AG10803 (cell line): ENCODE measurements at places on chromosomes 12 and 14.

GRCh38 chr12:94244165-94245133 lies 96.1 kb downstream of the PLXNC1 start:
- DNase-seq: no peak

GRCh38 chr14:31000629-31001338 lies 24.7 kb upstream of the AP4S1 start:
- no peak for DNase-seq

- DNase-seq: no peak
Measured at GRCh38 chr12:15020156-15020555, 47.3 kb downstream of the PDE6H start.

DNA sequence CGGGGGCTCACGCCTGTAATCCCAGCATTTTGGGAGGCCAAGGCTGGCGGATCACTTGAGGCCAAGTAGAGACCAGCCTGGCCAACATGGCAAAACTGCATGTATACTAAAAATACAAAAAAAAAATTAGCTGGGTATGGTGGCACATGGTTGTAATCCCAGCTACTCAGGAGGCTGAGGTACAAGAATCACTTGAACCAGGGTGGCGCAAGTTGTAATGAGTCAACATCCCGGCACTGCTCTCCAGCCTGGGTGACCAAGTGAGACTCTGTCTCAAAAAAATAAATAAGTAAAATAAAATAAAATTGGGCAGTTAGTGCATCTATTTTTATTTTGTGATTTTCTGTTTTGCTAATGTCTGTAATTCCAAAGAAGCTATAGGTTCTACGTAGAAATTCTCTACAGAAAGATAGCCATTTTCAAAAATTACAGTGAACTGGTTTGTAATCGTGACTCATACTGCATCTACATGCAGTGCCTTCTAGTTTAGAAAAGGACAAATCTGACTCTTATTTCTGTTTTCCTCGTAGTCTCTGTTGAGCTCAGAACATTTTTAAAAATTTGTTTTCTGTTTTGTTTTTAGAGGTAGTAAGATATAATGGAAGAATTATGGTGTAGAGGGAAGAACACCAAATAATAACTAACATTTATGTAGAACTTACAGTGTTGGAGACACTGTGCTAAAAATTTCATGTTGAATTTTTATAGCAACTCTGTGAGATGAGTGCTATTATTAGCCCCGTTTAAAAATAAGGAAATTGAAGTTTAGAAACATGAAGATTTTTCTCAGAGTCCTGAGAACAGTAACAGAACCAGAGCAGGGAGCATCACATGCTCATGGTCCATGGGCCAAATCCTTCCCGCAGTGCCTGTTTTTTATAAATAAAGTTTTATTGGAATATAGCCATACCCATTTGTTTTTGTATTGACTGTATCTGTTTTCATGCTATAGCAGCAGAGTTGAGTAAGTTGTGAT lies 201.2 kb downstream of the SYNE2 start:
- no peak for DNase-seq

DNA sequence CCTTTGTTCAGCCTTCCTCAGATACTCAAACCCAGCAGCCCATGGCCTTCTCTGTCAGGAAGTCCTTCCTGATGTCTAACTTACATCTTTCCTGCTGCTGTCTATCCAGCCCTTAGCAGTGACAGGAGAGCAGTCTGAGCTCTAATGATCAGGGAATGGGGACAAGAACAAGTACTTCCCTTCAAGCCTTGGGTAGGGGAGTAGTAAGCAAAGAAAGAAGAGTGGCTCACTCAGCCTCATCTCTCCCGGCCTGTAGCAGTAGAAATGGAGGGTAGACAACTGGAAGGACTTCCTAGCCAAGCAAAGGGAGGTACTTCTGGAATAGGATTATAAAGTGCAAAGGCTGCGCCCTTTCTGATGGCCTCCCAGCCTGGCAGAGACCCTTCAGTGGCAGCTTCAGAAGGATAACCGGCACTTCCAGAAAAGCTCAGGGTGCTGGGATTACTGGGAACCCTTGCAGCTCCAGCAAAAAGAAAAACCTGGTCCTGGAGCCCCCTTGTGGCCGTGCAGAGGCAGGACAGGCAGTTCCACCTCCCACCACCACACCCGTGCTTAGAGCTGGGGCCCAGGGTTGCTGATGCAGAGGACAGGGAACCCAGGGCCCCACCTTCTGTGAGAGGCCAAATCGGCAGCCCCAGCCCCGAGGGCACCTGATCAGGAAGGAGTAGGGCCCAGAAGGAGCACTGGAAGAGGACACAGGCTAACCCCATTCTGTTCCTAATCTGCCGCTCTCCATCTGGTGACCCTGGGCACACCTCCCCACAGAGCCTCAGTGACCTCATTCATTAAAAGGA lies 12.4 kb upstream of the SMUG1 start:
- DNase-seq: peak; percentile 79

DNA sequence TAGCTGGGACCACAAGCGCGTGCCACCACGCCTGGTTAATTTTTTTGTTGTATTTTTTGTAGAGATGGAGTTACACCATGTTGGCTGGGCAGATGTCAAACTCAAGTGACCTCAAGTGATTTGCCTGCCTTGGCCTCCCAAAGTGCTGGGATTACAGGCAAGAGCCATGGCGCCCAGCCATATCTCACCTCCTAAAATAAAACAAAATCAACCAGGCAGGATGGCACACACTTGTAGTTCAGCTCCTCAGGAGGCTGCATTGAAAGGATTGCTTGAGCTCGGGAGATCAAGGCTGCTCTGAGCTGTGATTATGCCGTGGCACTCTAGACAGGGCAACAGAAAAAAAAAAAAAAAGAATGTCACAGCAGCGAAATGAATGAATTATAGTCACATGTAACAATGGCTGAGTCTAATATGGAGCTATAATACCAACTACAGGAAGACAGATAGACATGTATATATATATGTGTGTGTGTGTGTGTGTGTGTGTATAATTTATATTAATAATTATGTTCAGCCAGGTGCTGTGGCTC lies 19.3 kb upstream of the TMEM120B start:
- no peak for DNase-seq

DNA sequence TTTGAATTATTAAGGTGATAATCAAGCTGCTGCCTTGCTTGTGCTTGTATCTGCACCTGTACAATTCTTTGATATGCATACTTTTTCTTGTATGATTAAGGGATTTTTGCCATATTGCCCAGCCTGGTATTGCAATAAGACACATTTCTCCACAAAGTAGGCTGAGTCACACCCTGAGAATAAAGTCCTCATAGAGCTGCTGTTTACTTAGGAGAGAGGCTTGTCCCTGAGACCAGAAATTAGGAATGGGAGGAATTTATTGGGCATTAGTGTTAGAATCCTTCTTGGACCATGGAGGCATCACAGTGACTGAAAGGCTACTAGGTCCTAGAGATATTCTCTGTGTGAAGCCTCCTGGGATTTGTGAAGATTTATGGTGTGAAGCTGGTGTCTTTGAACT lies 506.8 kb upstream of the FBXO33 start:
- DNase-seq: no peak

- no peak for DNase-seq
Measured at GRCh38 chr12:69872804-69873203, 47.8 kb downstream of the MYRFL start.

GRCh38 chr14:55212634-55213033 lies 21.2 kb upstream of the DLGAP5 start:
- DNase-seq: no peak
